ENCODE measurements at places on chromosomes 3 and 15.

- no peak for DNase-seq
These were observed 103.8 kb upstream of the TJP1 start for GRCh38 chr15:29926083-29926388.

DNA sequence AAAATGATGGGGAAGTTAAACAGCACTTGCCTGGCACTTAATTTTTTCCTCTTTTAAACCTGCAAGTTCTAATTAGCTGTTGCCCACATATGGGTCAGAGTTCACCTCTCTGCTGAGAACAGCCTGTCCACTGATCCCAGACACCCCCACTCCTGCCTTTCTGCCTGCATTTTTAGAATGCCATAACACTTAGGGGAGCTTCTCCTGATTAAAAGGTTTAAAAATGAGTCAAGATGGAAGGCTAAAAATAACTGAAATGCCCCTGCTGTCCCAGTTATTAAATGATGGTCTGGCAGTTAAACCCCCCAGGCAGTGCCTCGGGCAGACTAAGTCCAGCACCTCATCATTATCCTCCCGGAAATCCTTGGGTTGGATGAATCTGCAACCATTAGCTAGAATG, 913.6 kb upstream of the ARPP21 start:
- DNase-seq: no peak

DNA sequence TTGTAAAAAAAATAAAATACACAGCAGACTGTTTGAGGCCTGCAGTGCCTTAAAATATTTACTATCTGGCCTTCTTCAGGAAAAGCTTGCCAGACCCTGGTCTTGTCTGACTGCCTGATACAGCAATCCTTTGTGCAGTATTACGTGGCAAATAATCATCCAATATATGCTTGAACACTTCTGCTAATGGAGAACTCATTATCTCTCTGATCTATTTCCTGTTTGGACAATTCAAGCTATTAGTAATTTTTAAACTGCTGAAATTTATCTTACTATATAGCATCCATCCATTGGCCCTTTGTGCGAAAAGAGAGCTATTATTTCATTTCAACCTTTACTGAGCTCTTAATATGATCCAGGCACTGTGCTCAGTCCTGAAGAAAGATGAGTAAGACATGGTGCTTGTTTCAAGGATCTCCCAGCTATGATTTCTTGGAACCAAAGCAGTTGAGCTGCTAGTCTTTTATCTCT, 15.9 kb downstream of the ATG7 start:
- DNase-seq: no peak

GRCh38 chr3:194178669-194179068, 42.7 kb downstream of the HES1 start:
- no peak for DNase-seq

DNA sequence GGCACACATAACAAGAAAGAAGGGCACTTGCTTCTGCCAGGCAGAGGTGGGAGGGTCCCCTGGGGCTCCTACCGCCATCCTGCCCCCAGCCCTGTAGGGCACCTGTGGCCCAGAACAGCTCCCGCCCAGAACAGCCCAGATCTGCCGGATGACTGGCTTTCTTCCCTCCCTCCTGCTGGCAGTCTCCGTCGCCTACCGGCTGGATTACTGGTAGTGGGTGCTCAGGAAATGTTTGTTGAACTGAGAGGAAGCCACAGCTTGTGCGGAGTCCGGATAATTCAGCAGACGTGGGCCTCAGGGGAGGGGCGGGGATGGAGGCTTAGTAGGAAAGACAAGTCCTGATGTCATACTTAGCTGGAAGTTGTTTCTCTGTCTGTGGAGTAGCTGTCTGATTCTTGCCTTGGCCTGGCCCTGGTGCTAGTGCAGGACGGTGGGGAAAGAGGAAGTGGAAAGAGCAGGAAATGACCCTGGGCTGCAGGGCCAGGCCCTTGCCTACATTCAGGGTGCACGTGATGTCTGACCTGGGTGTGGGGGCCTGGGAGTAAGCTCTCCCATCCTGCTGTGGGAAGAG, 6.7 kb downstream of the CCDC9B start:
- DNase-seq: peak; percentile 38

DNA sequence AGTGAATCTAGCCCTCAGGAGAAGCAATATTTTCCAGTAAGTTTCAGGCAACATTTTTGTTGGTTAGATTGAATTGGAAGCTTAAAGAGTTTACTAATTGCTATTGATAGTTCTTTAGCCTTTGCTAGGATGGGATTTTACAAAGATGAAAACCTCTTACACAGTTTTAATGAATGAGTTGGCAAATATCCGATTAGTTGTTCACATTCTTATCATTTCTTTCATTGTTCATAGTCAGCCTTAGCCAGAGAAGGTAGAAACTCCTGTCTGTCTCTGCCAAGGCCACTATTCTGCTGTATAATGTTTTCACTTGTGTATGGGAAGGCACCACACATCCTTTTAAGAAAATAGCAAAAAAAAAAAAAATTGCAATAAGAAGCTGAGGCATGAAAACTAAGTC, 222.0 kb upstream of the MANF start:
- DNase-seq: no peak

- DNase-seq: no peak
These were observed 14.8 kb downstream of the CLK3 start for GRCh38 chr15:74630284-74631086.

- DNase-seq: no peak
These were observed 181.6 kb upstream of the RORA start for GRCh38 chr15:61410662-61411061.

GRCh38 chr3:50318615-50319014, 3.9 kb downstream of the HYAL2 start:
- DNase-seq: no peak

- no peak for DNase-seq
These were observed 426.5 kb upstream of the RASGRP1 start for GRCh38 chr15:38991126-38991525.

- DNase-seq: no peak
These were observed 137.9 kb upstream of the ZBTB20 start for GRCh38 chr3:115284980-115285379.

GRCh38 chr15:85356276-85356675, 24.1 kb upstream of the AKAP13 start:
- DNase-seq: no peak

- DNase-seq: no peak
These were observed 244.8 kb upstream of the RGMA start for GRCh38 chr15:93333796-93334195.

- DNase-seq: no peak
These were observed 3.5 kb upstream of the UCN2 start for GRCh38 chr3:48567090-48567489.

GRCh38 chr15:44194323-44195150, 534 bp downstream of the FRMD5 start:
- peak; percentile 23 for DNase-seq

- DNase-seq: no peak
These were observed 27.6 kb upstream of the ADAMTSL3 start for GRCh38 chr15:83626171-83626802.

DNA sequence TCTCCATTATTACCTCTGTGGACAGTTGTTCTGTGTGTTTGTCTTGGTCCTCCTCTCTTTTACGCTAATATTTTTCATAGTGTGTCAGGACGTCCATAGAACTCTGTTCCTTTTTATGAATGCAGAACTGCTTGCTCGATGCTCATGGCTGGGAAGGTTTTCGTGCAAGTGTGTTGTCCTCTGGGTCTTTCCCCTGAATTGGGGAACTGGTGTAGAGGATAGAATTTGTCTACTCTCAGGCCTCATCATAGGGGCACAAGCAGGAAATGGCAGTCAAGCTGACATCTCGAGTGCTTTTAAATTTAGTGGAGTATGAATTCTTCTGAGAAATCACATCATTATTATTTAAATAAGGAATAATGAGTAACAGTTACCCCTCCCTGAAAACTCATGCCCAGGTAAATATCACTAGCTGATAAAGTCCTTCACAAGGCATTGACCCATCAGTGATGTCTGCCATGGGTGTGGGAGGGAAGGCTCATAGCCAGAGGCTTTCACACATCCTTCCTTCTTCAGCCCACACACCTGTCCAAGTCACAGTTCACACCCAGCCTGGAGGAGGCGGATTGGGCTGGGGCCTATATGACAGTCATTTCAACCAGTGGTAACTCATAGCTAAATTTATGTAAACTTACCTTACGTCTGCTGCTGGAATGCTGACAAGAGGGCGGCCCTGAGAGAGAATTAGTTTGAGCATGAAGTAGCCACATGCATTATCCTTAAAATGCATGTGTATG, 226.1 kb downstream of the PLCL2 start:
- DNase-seq: no peak

GRCh38 chr15:41993472-41994170, 21.3 kb upstream of the EHD4 start:
- no peak for DNase-seq

DNA sequence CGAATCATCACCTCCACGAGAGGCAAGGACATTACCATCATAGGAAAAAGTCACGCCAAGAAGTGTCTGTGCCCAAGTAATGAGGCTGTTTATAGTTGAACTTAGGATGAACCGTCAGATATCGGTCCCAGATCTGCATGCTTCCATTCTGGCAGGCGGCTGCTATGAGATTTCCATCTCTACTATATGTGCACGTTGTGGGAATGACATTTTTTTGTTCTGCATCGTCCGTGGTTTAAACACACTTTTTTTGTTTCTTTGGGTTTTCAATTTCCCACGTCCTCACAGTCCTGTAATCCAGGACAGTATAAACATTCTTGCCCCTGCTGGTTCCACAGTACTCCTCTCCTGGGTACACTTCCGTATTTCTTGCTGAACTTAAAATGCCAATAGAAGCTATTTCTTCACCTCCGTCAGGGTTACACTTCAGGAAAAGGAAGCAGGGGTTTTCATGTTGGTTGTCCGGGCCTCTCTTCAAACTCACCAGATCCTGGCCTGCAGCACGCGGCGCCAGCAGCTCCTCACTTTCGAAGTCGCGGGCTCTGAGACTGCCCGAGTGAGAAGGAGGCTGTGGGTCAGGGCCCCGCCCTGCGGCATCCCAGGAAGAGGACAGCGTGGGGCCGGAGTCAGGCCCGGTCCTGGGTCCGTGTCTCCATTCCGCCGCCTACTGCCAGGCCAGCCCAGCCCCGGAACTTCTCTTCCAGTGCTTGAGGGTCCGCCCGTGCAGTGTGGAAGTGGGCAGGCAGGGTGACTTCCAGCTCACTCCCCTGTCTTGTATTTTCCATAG, 9.8 kb upstream of the TM4SF4 start:
- DNase-seq: no peak

GRCh38 chr15:73900095-73900712, 26.1 kb upstream of the LOXL1 start:
- DNase-seq: no peak

DNA sequence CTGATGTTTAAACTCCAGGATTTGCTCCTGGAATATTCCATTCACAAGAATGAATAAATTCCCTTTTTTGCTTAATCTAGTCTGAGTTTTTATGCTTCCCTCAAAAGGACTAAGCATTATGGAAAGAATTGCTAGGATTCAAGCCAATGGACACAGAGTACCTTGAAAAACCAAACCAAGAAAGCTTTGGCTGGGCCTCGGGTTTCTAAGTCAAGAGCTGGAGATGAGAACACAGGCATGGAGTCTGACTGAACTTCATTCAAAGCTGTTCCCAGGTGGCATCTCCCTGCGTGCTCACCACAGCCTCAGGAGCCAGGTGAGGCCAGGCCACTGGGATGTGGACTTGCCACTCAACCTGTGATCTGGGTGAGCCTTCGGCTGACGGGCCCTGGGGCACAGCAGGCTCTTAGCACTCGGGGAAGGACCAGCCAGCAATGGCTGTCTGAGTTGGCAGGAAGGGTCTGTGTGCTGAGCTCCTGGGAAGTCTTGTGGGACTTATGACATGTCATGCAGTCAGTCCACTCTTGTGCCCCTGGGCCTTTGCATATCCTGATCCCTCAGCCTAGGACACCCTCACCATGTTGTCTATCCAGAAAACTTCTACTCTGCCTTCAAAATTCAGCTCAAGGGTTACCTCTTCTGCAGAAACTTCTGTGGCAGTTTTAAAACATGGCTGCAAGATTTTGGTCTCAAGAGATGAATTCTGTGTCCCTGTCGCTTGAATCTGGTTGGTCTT, 21.8 kb downstream of the CRABP1 start:
- DNase-seq: no peak

- DNase-seq: no peak
These were observed 19.2 kb upstream of the RAD18 start for GRCh38 chr3:8982509-8982908.

GRCh38 chr3:15155840-15156360, 50.1 kb upstream of the CAPN7 start:
- DNase-seq: no peak

GRCh38 chr15:51267051-51267702, 71.2 kb downstream of the CYP19A1 start:
- DNase-seq: no peak

DNA sequence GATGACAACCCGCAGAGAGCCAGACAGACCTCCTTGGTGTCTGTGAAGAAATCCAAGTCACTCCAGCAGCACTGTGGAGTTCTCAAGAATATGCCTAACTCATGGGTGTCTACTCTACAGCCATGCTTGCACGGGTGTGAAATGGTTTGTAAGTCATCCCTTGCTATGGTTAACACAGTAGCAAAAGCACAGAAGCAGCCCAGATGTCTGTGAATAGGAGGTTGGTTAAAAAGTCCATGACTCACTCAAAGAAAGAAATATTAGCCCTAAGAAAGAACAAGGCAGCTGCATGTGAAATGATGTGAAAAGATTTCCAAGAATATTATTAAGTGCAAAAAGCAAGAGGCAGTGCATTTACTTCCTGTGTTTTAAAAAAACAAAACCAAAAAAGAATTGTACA, 12.1 kb upstream of the LIMD1 start:
- no peak for DNase-seq

DNA sequence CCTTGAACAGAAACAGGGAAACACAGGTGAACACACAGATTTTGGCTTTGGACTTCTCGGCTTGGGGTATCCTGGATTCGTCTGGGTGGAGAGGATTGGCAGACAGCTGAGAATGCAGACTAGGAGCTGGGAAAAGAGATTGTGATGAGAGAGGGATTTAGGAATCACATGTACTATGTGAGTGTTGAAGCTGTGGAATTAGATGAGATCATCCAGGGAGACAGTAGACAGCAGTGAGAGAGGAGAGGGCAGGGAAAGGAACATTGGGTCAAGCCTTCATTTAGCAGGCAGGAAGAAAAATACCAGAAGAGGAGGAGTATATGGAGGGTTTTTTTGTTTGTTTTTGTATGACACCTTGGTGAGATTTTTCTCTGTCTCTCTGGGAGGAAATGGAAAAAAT, 262.1 kb upstream of the TBL1XR1 start:
- DNase-seq: no peak

DNA sequence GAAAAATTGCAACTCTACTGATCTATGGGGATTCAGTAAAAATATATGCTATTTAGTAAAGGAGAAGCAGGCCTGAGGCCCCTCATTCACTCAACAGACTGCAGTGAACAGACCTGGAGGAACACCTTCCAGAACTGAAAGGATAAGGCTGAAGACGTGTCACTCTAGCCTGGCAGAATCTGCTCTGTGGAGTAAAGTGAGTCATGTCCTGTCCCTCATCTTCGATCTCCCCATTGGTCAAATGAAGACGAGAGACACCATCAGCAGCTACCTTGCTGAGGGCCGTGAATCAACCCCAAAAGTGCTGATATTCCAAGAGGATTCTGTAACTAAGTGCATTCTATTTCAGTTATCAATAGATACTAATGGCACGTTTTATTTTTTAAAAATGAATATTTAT, 359.7 kb downstream of the FGF12 start:
- DNase-seq: no peak

All from activated CD4-positive, alpha-beta T cell treated with anti-CD3 and anti-CD28 coated beads, Interleukin-2, amount 50 U/mL, for 4 hours (primary cell).